ENCODE measurements at places on chromosomes 16 and 17.

- DNase-seq: no peak
Measured at GRCh38 chr17:45871718-45872117, 22.6 kb upstream of the MAPT start.

GRCh38 chr16:27432558-27432957, 30.6 kb downstream of the IL21R start:
- DNase-seq: no peak

GRCh38 chr16:87324411-87325275, 7.5 kb upstream of the C16orf95 start:
- peak; percentile 74 for DNase-seq

- DNase-seq: no peak
Measured at GRCh38 chr17:48439110-48439850, 9.3 kb upstream of the SKAP1 start.

GRCh38 chr17:1552932-1553331, 9.7 kb downstream of the PITPNA start:
- no peak for DNase-seq

DNA sequence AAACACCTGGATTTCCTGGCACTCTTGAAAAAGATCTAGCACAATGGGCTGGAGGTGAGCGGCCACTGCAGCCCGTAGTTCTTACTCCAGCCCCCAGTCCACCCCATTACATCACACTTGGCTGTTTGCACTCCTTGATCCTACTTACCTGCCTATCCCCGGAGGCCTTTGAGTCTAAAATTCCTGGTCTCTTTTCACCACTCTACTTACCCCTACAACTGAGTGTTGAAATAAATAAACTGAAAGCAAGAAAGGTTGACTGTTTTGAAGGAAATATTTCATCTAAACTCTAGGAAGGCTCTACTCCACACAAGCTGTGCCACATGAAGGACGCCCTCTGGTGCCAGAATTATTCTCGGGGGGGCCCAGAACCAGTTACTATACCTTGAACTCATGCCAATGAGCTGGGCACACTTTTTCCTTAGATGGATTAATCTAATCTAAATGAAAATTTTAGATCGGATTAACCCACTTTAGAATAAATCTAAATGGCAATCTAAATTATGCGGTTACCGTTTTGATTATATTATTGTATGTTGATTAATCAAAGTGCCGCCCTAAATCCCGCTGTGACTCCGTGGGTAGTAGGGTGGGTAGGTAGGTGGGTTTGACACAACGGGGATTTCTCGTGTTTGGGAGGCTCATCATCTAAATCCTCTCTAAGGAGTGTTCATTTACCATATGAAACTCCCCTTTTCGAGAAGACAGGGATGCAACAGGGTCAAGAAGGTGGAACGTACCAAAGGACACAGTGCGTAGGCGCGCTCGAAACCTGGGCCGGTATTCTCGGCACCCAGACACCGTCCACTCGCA, 651 bp upstream of the EIF1 start:
- DNase-seq: peak; percentile 74

DNA sequence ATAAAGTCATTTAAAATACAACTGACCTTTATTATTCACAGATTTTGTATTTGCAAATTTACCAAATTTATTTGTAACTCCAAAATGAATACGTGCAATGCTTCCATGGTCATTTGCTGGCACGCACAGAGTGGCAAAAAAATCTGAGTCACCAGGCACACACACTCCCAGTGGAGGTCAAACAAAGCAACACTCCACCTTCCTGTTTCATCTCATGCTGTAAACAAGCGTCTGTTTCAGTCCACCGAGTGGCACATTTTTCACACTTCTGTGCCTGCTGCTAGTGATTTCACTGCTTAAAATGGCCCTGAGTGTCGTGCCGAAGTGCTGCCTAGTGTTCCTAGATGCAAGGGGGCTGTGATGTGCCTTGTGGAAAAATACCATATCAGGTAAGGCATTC, 17.8 kb upstream of the ITGAE start:
- DNase-seq: no peak

DNA sequence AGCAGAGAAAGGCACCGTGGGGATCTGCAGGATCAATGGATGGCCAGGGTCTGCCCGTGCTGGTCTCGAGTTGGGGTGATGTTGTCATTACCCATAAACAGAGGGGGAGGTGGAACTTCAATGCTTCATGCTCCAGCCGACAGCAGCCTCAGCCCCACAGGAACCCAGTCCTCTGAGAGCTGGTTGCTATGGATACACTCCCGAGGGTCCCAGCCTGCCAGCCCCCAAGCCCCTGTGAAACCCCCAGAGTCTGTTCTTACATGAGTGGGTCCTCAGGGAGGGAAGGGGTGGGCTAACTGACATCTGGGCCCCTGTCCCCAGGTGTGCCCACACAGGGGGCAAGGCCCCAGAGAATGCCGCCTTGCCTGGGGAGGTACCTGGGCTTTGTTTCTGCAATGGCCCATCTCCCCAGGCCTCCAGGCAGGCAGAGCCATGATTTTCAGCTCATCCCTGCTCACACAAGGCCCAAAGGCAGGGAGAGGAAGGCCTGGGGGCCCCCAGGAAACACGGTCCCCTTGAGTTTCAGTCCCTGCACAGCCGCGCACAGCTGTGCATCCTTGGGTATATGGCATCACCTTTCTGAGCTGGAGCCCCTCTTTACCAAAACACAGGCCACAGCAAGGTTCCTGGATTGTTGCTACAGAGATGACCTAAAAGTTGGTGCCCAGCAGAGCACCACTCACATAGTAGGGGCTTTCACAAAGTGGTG, 223.7 kb downstream of the ZNF423 start:
- no peak for DNase-seq

GRCh38 chr17:69954241-69954925, 120.6 kb upstream of the KCNJ16 start:
- no peak for DNase-seq

GRCh38 chr17:31488982-31489294, 97.5 kb downstream of the RAB11FIP4 start:
- DNase-seq: no peak

GRCh38 chr17:54899201-54899600, 1.5 kb upstream of the TOM1L1 start:
- no peak for DNase-seq

DNA sequence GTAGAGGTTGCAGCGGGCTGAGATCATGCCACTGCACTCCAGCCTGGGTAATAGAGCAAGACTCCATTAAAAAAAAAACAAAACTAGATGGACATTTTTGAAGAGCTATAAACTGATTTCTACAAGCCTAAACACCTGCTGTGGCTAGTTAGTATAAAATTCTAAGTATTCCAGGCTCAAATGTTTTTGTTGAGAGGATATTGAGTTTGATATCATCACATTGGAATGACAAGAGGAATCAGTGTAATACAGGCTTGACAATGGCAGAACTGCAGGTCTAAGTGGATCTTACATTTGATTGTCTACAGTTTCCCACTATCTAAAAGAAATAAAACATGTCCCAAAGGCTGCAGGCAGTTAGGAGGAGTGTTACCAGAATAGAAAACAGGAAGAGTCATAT, 23.9 kb upstream of the DLX3 start:
- DNase-seq: no peak

DNA sequence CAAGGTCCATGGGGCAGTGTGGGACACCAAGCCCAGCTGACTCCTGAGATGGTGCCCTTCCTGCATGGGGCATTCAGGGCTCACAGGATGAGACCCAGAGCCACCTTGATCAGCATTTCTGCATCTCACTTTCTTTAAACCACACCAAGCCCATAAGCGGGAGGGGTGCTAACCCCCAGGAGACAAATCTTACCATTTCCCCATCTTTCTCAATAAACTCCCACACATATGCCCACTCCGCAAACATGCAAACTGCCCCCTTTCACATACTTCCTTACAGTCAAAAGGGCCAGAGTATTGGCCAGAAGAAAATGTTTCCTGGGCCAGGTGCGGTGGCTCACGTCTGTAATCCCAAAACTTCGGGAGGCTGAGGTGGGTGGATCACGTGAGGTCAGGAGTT, 3.7 kb upstream of the SLC39A11 start:
- no peak for DNase-seq

GRCh38 chr16:14077918-14078317, 6.8 kb downstream of the MRTFB start:
- DNase-seq: no peak

DNA sequence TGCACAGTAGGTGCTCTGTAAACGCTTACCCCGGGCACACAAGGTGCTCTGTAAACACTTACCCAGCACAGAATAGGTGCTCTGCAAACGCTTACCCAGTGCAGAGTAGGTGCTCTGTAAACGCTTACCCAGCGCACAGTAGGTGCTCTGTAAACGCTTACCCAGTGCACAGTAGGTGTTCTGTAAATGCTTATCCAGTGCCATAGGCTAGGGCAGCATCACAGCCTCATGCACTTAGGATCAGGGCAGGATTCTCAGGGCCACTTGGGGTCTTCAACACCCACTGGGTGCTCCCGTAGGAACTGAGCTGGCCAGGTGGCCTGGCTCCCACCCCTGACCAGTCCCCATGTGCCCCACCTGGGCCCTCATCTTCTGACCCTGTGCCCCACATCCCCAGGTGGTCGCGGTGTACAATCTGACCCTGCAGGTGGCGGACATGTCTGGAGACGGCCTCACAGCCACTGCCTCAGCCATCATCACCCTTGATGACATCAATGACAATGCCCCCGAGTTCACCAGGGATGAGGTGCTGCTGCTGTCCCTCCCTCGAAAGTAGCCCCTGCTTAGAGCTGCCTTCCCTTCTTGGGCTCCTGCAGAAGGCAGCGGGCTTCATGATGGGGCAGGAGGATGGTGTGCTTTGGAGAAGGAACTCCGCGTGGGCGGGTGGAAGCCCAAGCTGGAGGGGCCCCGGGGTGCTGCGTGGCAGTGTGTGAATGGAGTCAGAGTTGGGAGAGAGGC, 13.1 kb downstream of the SLC22A31 start:
- peak; percentile 21 for DNase-seq

DNA sequence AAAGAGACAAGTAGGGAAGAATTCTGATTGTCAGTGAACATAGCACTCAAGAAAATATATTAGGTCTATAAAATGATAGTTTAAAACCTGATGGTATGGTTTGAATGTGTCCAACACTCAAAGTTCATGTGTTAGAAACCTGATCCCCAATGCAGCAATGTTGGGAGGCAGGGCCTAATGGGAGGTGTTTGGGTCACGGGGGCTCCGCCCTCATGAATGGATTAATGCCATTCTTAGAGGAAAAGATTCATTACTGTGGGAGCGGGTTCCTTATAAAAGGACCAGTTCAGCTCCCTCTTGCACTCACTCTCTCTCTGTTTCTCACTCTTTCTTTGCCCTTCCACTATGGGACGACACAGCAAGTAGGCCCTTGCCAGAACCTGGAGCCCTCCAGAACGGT, 41.5 kb upstream of the SLC47A1 start:
- no peak for DNase-seq

- no peak for DNase-seq
Measured at GRCh38 chr17:63364944-63365343, 81.2 kb downstream of the CYB561 start.

- DNase-seq: no peak
Measured at GRCh38 chr16:54342966-54343365, 56.4 kb upstream of the IRX3 start.

GRCh38 chr16:6377956-6378355, 954.7 kb upstream of the RBFOX1 start:
- no peak for DNase-seq

GRCh38 chr17:9232591-9233270, 211.4 kb downstream of the NTN1 start:
- DNase-seq: peak; percentile 5

GRCh38 chr17:80294210-80294609, 33.6 kb downstream of the RNF213 start:
- no peak for DNase-seq

DNA sequence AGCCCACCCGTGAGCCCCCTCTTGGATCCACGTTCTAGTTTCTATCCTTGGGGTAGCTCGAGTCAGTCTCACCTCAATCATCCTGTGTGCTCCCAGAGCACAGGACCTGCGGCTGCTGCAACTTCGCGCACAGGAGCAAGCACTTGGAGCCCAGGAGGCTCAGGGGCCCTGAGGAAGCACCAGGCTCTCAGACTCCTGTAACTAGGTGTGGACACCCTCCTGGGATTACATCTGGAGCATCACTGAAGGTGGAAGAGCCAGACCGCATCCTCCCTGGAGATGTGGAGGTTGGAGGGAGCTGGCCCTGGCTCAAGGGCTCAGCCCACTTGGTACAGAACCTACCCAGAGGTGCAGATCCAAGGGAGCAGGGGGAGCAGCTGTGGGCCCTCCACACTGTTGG, 2.7 kb downstream of the HBQ1 start:
- DNase-seq: no peak

- peak; percentile 76 for DNase-seq
Measured at GRCh38 chr16:4032768-4033167, 83.5 kb downstream of the ADCY9 start.

DNA sequence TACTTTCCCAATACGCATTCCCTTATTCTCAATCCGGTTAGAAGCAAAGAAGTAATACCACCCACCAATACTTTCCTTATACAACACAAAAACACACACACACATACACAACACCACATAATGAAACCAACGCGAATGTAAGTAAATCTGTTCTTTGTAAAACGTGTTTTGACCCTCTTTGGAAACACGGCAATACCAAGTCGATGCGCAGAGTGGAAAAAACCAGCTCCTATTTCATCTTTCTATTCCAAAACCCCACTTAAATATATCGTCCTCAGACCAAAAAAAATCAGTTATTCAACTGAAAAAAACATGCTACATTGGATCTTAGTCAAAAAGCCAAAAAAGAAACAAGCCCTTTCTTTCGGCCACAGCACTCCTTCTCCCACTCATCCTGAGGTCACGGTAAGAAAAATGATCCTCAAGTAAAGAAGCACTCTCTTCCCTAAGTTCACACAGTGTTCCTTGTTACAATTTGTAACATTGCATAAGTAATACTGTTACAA, 31.0 kb upstream of the ARL4D start:
- no peak for DNase-seq

DNA sequence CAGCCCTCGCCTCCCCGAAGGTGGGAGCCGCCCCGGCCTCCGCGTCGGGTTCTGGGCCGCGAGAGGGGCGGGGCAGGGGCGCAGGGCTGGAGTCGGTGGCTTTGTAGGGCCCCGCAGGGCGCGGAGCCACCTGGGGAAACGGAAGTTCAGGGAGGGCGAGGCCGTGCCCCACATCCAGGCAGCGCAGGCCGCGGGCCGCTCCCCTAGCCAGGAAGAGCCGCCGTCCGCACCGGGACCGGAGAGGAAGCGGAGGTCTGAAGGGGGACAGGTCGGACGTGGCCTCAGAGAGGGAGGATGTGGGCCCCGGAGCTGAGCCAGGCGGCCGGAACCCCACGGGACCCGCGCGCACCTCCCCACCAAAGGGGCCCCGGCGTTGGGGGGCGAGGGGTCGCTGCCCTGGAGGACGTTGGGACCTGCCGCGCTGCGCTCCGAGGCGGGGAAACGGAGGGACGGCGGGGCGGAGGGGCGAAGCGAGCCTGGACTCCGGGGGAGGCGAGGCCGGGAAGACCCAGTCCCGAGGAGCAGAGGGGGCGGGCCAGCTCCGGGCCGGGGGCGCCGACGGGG, 482 bp upstream of the SLC16A3 start:
- DNase-seq: peak; percentile 54

- no peak for DNase-seq
Measured at GRCh38 chr16:58040945-58041627, 15.5 kb downstream of the MMP15 start.

All from psoas muscle (tissue), 8 donors.